Activated CD8-positive, alpha-beta memory T cell treated with anti-CD3 and anti-CD28 coated beads, Interleukin-2, amount 10 ng/mL, durations not matched to agents 7 days and 5 days (primary cell): ENCODE measurements at places on chromosomes 2 and 18. TPM values are rescaled to one million over a fixed set of nuclear protein-coding genes. Genes with fewer than 3 reads are reported as not detected.

DNA sequence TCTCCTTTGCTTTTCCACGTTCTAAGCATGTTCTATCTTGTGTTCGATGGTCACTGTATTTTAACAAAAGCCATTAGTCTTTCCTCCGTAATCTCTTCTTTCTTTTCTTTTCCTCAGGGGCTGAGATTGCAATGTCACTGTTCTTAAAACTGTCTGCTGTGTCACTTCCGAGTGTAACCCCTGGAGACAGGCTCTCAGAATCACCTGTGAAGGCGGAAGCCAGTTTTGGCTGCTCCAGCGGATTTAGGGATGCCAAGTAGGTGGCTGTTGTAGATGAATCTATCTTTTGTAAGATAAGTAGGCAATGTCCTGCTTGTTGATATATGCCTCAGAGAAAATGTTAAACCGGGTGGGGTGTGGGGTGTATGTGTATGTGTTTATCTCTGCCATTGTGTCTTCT, 94.7 kb upstream of the L3MBTL4 start:
- DNase-seq = no peak

DNA sequence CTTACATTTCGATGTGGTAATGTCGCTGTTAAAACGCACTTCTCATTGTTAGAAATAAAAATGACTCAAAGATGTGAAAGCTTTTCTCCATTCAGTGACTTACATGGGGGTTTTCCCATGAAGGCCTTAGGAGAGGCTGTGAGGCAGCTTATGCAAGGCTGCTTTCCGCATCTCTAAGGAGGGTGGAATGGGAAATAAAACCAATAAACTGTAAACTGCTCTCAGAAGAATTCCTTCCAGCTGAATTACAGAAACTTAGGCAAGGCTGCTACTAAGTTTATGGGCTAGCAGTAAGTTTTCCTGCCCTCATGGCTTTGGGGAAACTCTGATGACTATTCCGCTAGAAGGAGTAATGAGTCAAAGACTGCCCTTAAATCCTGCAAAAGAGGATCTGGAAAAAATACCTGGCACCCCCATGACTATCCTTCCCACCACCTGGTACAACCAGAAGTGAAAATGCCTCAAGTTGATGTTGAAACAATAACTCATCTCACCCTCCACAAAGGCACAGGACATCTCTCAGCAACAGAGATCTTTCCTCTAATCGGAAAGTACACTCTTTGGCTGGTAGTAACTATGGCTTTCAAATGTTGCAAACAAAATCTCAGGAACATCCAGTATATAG, 97.7 kb upstream of the SMAD7 start:
- no peak for DNase-seq

DNA sequence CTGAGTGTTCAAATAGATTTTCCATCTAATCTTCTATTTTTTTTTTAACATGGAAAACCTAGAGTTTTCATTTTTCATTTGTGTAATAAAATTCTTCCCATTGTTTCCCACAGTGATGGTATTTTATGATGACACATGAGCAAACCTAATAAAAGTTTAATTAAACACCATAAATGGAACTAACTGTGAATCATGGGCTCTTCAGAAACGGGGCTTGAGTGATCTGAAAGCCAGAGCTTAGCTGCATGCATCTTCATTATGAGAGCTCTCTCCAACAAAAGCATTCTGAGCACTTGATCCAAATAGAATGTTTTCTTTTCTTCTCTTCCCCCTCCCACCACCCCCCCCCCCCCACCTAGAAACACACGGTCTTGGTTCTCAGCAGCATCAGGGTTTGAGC, 82.1 kb upstream of the REV1 start:
- no peak for DNase-seq

DNA sequence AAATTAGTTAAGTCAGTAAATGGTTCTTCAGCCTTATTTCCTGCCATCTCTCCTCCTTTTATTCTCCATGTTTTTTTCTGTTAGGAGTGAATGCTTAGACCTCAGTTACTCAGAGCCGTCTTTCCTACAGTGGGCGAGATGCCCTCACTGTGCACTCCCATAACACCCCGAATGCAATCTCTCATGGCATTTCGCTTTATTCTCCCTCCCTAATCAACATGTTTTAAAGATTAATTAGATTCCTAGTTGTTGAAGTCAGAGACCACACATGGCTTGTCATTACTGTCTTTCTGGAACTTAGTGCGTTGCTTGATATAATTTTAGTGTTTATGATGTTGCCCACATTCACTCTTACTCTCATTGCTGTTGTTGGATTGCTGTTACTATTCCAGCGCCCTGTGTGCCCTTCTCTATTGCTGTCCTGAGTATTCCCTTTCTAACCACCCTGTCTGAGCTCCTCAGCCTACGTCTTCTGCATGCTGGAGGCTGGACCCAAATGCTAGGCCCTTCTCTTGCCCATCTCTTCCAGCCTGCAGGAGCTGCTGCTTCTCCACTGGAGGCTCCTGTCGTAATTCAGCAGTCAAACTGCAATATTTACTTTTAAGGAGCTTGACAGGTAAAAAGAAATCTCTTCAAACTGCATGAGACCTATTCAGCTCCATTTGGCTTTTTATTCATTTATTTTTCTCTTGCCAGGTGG, 99.3 kb downstream of the MAP2 start:
- no peak for DNase-seq

GRCh38 chr2:72015266-72015665, 132.4 kb downstream of the CYP26B1 start:
- DNase-seq = no peak

- DNase-seq = no peak
Measured at GRCh38 chr2:216653093-216653799, 20.0 kb downstream of the IGFBP2 start.

DNA sequence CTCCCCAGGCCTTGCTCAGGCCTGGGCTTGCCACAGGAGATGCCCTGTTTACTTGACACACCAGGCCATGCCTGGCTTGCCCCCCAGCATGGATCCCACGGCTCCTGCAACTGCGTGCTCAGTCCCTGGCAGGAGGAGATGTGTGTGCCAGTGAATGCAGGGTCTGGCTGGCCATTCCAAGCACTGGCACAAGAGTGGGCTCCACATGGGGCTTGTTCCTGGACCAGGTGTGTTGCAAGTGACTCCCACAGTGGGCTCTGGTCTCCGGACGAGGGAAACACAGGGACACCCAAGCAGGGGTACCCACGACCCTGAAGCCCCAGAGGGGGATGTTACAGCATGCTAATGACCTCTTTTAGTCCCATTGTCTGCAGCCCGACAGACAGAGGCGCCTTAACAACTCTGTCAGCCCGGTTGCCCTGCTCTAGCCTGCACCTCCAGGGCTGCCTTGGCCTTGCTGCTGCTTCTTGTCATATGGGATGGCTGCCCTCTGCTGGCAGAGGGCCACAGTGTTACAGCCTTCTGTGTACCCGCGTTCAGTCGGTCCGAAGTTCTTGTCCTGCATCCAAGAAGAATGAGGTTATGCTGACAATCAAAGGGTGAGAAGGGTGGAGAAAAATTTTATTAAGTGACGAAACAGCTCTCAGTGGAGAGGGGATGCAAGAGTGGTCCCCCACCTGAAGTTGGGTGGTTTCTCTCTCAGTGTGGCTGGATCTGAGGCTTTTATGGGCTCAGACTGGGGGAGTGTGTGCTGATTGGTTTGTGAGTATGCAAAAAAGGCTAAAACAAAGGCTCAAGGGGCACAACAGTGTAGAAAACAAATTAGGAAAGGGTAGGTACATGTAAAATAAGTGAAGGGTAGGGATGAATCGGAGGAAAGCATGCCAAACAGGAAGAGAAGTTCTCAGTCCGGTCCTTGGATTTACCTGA, 180.4 kb downstream of the MBD5 start:
- peak; percentile 44 for DNase-seq

- no peak for DNase-seq
Measured at GRCh38 chr2:201816657-201817575, 10.6 kb downstream of the CDK15 start.

- DNase-seq = no peak
Measured at GRCh38 chr2:179373816-179374215, 109.2 kb upstream of the SESTD1 start.

- no peak for DNase-seq
Measured at GRCh38 chr2:43464590-43464989, 131.2 kb downstream of the THADA start.

GRCh38 chr2:33134086-33134771, 187.5 kb downstream of the LTBP1 start:
- no peak for DNase-seq

DNA sequence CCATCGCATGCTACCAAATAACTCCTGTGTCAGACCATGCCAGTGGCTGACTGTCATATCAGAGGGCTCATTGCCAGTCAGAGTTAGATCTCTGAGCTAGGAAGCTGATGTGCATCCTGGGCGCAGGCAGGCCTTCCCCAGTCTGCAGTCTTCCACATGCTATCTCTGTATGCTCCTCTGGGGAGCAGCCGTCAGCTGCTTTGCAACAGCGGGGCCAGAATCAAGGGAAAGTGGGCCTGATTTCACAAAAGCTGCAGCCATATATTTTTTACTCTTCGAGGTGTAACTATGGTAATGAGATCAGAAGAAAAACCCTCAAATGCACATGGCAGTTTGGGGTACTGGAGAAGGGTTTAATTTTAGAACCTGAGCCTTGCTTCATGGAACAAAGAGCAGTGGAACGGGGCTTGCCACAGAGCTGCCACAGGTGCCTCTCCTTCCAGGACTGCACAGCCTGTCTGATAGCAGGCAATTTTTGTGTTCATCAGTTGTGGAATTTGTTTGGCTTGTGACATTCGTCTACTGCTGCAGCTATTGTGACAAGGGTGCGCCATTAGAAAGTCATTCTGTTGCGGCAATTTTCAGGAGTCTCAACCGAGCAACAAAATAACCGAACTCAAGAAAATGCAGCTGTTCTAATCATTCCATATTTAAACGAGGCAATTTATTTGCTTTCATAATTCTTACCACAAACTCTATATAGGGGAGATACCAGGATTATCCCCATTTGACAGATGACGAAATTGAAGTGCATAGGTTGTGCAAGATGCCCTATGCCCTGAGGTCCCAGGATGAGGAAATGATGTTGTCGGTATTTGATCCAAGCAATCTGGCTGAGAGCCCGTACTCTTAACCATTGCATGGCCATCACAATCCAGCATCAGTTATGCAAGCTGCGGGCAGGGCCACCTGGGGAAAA, 109.6 kb upstream of the CYRIA start:
- DNase-seq = no peak

DNA sequence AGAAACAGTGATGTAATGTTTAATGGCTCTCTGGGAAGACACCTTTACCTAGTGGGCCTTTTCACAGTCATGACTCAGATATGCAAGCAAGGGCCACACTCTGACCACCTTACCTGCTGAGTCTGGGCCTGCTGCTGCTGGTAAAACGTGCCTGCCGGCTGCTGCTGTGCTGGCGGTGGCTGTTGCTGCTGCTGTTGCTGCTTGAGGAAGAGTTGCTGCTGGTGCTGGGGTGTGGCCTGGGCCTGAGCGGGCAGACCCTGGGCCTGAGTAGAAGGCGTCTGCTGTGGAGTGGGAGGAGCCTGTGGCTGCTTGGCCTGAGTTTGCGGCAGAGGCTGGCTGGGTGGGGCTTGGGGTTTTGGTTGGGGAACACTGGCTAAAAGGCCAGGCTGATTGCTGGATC, 81.6 kb upstream of the NFU1 start:
- DNase-seq = peak; percentile 52

DNA sequence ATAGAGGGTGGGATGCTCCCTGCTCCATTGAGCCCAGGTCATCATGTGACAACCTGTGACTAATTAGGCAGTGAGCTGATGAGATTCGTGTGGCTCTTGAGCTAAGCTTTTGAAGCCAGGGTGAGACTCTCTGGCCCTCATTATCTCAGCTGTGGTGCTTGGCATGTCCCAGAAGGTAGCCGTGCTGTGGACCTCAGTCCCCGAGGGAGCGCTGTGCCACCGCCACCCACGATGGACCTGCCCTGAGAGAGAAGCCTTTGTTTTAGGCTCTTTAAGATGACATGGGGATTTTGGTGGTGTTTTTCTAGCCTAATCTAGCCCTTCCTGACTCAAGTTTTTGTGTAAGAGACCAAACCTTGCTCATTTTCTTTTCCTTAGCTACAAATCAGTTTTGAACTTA, 66.4 kb downstream of the NEDD4L start:
- no peak for DNase-seq

GRCh38 chr2:68548396-68548795, 81.0 kb downstream of the APLF start:
- no peak for DNase-seq

GRCh38 chr2:234690569-234691213, 193.8 kb upstream of the ARL4C start:
- DNase-seq = no peak

- DNase-seq = no peak
Measured at GRCh38 chr2:58266211-58266610, 25.1 kb upstream of the FANCL start.

GRCh38 chr2:32172870-32173269, 7.2 kb downstream of the SLC30A6 start:
- no peak for DNase-seq

DNA sequence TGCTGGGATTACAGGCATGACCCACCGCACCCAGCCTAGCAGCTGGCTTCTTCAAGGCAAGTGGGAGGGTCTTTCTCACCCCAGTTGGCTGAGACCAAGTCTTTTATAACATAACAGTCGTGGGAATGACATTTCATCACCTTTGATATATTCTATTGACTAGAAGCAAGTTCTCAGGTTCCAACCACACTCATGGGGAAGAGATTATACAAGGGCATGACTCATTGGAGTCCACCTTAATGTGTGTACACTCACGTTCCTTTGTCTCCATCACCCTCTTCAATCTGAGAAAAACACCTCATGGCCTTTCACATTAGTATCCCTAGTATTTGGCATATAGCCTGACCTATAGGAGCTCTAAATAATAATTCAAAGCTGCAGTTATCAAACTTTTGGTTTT, 2.8 kb upstream of the BBS5 start:
- no peak for DNase-seq

DNA sequence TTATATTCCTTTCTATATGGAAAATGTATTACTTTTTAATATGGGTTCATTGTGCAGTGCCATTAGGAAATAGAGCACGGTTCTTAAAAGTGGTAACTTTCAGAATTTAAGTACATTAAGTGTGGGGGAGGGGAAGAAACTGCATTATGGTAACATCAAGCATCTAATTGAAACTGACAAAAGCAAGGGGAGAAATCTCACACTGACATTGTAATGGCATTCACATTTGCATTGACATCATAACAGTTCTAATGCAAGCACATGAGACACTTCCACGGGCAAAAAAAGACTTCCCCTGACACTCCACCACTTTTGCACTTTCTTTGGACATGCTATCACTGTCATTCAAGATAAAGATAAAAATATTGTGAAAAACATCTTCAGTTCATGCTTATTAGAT, 431.3 kb upstream of the SMIM21 start:
- DNase-seq = no peak

The LIPT1 gene
- total RNA-seq = 7.2 TPM

The TMEM163 gene
- 2.3 TPM for total RNA-seq

The C2orf72 gene
- 0.18 TPM for total RNA-seq

The HMSD gene
- total RNA-seq = 1.6 TPM

The OTOS gene
- total RNA-seq = not detected

The ANKRD30B gene
- total RNA-seq = not detected

The POTEJ gene
- not detected for total RNA-seq
